ENCODE measurements at places on chromosomes 3 and 15.

- DNase-seq, result peak; percentile 36
Observed at GRCh38 chr15:90004671-90005070, 3.5 kb downstream of the ZNF710 start.

DNA sequence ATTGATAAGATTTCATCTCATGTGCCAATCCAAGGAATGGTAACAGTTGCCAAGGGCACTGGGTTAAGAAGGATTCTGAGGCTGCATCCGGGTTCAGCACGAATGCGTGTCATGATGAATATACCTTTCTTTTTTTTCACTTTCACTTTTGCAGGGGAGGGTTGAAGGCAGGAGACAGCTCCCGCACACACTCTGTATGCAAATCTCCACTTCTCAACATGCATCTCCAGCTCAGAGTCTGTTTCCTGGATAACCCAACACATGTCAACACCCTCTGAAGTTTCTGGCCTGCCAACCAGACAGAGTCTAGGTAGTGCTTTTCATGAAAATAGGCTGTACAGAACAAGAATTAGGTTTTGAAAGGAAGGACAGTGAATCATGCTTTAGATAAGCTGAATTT, 21.6 kb downstream of the B4GALT4 start:
- no peak for DNase-seq

- no peak for DNase-seq
Observed at GRCh38 chr15:62899090-62899493, 143.5 kb upstream of the TPM1 start.

GRCh38 chr3:87158823-87159222, 68.3 kb upstream of the CHMP2B start:
- no peak for DNase-seq

- no peak for DNase-seq
Observed at GRCh38 chr15:42494998-42495360, 455 bp upstream of the SNAP23 start.

GRCh38 chr3:105876780-105877327, 8.0 kb upstream of the CBLB start:
- DNase-seq, result no peak

DNA sequence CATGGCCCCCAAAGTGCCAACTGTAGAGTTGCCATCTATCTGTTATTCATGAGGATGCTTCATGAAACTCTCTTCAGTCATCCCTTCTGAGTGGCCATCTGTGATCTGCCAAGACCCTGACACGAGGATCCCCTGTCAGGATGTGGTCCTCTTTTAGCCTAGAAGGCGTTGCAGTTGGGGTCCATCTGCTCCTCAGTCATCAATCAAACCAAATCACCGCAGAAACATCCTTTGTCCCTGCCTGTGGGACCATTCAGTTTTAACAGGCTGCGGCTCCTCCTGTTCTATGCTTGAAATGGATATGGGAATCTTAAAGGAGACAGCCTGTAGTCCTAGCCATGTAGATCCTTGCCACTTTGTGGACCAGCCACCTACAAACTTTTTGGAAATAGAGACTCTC, 5.9 kb upstream of the RPS27L start:
- no peak for DNase-seq

GRCh38 chr15:58257776-58258325, 119.7 kb downstream of the AQP9 start:
- no peak for DNase-seq

DNA sequence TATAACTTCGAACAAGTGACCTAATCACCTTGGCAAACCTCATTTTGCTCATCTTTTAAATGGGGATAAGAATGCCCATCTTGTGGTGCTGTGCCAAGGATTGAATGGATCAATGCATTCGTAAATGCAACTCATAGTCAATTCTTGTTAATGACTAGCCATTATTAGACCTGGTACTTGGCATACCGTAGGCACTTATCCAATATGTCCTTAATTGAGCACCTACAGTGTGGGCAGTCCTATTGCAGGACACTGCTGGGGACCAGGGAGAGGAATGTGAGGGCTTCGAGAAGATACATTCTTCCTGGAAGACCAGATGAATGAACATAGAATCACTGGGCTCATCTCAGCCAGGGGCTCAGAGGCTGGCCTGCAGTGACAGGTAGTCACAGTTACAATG, 177.2 kb upstream of the TLE3 start:
- DNase-seq, result no peak

DNA sequence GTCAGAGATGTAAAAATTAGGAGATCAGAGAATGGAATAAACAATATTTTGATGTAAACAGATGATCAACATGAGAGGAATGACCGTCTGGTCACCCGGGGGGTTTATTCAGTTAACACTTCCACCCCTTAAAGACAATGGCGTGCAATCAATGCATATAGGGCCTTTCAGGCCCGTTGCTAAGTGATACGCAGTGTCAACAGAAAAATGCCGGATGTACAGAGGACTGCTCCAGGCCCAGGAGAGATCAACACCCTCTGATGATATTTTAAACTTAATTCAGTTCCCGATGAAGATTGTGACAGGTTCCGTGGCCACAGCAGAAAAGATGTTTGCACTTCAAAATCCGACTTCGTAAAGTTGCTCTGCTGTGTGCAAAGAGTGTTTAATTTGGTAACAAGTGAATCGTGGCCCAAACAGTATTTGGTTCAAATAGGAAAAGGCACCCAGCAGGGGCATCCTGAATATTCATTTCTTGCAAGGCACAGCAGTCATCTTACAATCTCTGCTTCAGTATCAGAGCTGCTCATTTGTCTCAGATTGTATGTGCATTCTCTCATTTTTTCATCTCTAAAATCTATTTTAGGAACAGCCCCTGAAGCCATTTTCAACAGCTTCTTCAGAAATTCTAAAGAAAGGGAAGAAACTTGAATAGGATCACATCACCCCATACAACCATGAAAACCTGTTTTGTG, 72.6 kb downstream of the FOXB1 start:
- no peak for DNase-seq

GRCh38 chr15:72809329-72809728, 25.8 kb upstream of the ADPGK start:
- DNase-seq, result no peak

DNA sequence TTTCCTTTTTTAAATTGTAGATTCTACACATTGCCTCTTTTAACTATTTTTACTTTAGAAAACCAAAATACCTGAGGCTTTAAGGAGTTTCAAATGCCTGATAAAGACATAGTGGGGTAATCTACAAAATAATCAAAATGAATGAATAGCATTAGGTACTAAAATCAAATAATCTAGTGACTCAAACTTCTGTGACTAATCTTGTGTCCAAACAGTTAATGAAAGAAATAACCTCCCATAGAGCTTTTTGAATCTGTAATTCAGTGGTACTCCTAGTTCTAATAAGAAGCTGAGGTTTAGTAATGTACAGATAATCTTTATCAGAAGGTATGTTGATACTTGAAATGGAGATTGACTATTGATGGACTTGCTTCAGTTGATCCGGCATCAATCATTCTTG, 53.0 kb downstream of the DTWD1 start:
- no peak for DNase-seq

DNA sequence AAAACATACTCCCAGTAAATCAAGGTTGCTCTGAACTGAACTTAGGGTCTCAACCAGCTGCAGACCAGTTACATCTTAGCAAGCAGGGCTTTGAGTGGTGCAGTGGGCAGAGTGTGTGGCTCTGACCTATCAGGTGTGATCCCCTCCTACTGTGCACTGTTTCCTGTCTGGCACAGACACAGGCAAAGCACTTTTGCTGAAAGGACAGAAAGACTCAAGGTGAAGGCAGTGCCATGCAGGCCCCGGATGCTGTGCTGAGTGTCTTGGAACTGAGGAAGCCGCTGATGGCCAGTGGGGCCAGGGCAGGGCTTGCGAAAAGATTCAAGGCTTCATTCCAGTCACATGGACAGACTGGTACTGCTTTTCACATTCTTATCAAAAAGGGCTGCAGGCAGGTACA, 85.2 kb downstream of the CACNA1D start:
- DNase-seq, result no peak

DNA sequence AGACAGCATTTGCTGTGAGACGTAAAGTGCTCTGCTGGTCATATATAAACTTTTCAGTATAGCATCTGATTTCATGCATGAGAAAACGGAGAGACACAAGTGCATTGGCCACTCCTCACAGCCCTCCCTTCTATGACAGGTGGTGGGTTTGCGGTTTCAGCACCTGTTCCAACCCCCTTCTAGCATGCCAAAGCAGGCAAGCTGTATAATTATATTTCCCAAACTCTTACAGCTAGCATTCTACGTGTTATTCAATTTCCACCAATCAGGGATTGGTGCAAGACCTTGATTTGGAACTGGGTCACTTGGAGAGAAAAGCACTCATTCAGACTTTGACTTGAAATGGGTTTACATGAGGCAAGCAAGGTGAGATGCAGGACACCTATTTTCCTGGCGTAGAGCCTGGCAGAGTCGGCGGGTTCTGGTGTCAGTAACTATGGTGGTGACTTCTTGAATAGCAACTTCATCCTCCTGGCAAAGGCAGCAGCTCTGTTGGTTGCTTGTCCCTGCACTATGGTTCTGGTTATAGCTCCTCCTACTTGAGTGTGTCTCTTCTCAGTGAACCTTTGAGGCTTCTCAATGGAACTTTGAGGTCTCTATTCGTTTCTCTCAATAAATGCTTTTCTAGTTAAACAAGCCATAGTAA, 356.5 kb downstream of the TBL1XR1 start:
- DNase-seq, result no peak

GRCh38 chr3:49775538-49775937, 10.8 kb downstream of the IP6K1 start:
- no peak for DNase-seq

DNA sequence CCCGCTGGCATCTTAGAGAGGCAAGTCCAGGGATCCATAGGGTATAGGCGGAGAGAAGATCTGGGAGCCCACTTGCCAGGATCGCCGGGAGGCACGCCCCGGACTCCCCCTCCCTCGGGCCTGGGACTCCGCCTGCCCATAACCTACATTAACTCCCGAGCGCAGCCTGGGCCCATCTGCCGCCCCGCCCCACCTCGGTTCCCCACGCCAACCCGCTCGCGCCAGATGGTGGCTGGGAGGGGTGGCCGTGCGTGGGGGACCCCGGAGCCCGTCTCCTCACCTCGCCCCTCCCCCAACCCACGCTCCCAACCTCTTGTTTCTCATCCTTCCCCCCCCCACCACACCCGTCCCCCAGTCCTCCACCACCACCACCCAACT, 1.7 kb upstream of the DLL4 start:
- no peak for DNase-seq

GRCh38 chr3:82080261-82080660, 318.8 kb upstream of the GBE1 start:
- no peak for DNase-seq

DNA sequence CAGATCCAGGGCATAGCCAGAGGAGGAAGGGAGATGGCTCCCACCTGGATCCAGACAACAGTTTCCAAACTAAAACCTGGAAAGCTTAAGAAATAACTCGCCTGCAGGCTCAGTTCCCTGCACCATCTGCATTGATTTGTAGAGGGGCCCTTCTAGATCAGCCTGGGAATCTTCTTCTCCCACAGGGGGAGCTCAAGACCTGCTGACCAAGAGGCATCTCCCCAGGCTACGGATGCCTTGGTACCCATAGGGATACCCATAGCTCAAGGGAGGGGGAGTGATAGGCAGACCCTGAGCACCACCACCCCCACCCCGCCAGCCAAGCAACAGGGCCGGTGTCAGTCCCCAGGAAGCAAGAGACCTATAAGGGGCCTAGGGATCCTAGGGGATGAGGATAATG, 28.0 kb upstream of the DCLK3 start:
- peak; percentile 7 for DNase-seq

DNA sequence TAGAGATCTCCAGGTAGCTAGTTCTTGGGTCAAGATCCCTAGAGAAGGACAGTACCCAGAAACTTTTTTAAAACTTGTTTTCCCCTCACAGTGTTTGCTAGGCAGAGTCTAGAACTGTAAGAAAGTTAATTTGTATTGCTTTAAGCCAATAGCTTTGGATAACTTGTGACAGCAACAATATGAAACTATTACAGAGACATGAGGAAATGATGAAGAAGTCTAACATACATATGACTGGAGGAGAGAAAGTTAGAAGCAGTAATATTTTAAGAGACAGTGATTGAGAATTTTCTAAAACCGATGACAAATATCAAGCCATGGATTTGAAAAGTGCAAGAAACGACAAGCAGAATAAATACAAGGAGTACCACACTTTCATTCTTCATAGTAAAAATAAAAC, 10.0 kb downstream of the HMG20A start:
- DNase-seq, result no peak

GRCh38 chr3:65855370-65856100, 183.2 kb downstream of the MAGI1 start:
- no peak for DNase-seq

DNA sequence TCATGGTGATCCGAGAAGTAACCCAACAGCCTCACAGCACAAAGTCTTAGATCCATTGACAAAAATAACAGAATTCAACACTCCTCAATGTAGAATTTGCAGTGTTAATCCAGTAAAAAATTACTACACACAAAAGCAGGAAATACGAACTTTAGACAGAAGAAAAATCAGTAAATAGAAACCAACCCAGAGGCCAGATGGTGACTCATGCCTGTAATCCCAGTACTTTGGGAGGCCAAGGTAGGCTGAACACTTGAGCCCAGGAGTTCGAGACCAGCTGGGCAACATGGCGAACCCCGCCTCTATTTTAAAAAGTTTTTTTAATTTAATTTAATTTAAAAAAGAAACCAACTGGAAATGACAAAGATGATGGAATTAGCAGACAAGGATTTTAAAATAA, 36.1 kb downstream of the SELENOT start:
- no peak for DNase-seq

- DNase-seq, result no peak
Observed at GRCh38 chr15:100307241-100308212, 34.2 kb downstream of the ADAMTS17 start.

DNA sequence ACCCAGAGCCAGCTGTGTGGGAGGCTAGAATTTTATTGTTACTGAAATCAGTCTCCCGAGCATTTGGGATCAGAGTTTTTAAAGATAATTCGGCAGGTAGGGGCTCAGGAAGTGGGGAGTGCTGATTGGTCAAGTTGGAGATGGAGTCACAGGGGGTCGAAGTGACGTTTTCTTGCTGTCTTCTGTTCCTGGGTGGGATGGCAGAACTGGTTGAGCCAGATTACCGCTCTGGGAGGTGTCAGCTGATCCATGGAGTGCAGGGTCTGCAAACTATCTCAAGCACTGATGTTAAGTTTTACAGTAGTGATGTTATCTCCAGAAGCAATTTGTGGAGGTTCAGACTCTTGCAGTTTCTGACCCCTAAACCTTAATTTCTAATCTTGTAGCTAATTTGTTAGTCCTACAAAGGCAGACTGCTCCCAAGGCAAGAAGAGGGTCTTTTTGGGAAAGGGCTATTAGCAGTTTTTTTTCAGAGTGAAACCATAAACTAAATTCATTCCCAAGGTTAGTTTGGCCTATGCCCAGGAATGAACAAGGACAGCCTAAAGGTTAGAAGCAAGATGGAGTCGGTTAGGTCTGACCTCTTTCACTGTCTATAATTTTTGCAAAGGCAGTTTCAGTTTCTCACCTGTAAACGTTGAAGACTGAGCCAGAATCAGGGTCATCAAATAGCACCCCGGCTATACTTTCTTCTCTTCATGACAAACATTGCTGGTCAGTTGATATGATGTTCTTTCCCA, 28.2 kb downstream of the FLNB start:
- no peak for DNase-seq
